Bone marrow (tissue), 2 donors: ENCODE measurements at places on chromosomes 1 and 21.

DNA sequence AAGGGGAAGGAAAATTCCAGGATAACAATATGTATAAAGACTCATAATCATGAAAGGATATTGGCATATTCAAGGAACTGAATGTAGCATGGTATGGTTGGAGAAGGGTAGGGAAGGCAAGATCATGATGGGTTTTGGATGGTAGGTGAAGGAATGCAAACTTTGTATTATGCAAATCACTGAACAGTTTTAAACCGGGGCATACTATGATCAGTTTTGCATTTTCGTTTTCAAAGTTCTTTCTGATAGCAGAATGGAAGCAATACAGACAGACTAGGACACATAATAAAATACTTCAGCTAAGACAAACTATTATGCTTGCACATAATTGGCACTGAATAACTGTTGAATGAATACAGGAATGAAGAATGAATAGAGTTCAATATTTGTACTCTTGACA, 14.5 kb upstream of the CTH start:
- DNase-seq = no peak

DNA sequence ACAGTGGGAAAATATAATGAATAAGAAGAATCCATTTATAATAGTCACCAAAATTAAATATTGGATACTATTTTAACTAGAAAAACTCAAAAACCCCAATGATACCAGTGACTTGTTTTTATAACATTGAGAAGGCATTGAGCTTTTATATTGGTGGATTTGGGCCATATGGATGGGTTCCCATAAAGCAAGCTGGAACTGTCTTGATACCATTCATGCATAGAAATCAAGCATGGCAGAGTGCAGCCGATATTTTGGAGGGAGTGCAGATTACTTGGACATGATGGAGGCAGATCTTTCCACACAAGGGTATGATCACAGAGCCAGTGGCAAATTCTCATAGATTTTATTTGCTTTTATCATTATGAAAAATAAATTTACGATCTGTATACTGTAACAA, 3.8 kb upstream of the RWDD3 start:
- DNase-seq = no peak

GRCh38 chr1:119924948-119925898, 28.9 kb upstream of the ADAM30 start:
- DNase-seq = no peak

GRCh38 chr1:24373044-24373443, 40.5 kb downstream of the STPG1 start:
- DNase-seq = no peak

- DNase-seq = no peak
Observed at GRCh38 chr1:110535985-110536384, 17.0 kb upstream of the KCNA10 start.

GRCh38 chr1:208223136-208223535, 21.0 kb downstream of the PLXNA2 start:
- DNase-seq = no peak

GRCh38 chr1:210687582-210688279, 359.0 kb downstream of the HHAT start:
- no peak for DNase-seq

- no peak for DNase-seq
Observed at GRCh38 chr1:182122256-182122912, 60.9 kb upstream of the ZNF648 start.

- no peak for DNase-seq
Observed at GRCh38 chr1:221514806-221515205, 227.1 kb downstream of the DUSP10 start.

DNA sequence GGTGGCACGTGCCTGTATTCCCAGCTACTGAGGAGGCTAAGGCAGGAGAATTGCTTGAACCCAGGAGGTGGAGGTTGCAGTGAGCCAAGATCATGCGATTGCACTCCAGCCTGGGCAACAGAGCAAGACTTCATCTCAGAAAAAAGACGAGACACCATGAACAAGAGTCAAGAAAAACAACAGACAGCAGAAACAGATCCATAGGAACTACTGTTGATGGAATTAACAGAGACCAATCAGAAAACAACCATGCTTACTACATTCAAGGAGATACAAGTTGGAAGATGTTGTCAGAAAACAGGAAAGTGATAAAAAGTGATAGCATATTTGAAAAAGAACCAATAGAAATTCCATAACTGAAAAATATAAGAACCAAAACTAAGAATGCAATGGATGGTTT, 19.3 kb upstream of the OTUD3 start:
- no peak for DNase-seq

- DNase-seq = peak; percentile 68
Observed at GRCh38 chr1:200038981-200039848, 11.7 kb downstream of the NR5A2 start.

GRCh38 chr1:234840253-234840652, 230.3 kb upstream of the IRF2BP2 start:
- DNase-seq = no peak

DNA sequence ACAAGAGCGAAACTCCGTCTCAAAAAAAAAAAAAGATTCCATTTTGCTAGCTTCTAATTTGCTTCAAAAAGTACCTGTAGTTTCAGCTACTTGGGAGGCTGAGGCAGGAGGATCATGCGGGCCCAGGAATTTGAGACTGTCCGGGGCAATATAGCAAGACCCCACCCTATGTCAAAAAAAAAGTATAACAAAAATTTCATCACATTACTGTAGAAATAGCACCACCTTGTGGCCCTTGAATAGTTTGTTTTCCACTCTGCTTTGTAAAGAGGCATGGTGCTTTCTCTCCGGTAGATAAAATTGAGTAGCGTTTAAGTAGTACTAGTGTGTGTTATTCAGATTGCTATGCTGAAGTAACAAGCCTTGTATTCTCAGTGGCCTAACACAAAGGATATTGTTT, 18.2 kb upstream of the MSTO1 start:
- DNase-seq = no peak

- no peak for DNase-seq
Observed at GRCh38 chr21:34065027-34065426, 8.4 kb upstream of the MRPS6 start.

DNA sequence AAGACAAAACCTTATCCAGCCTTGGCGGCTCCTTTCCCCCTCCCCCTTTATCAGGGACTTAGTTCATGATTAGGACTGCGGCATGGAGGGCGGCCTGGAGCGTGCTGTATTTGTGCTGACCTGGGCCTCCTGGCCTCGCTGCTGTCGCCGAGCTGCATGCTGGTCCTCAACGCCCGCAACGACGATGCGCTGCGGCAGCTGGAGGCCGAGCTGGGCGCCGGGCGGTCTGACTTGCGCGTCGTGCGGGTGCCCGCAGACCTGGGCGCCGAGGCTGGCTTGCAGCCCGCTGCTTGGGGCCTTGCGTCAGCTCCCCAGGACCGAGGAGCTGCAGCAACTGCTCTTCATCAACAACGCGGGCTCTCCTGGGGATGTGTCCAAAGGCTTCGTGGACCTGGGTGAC, 70.9 kb downstream of the TM2D1 start:
- DNase-seq = no peak

DNA sequence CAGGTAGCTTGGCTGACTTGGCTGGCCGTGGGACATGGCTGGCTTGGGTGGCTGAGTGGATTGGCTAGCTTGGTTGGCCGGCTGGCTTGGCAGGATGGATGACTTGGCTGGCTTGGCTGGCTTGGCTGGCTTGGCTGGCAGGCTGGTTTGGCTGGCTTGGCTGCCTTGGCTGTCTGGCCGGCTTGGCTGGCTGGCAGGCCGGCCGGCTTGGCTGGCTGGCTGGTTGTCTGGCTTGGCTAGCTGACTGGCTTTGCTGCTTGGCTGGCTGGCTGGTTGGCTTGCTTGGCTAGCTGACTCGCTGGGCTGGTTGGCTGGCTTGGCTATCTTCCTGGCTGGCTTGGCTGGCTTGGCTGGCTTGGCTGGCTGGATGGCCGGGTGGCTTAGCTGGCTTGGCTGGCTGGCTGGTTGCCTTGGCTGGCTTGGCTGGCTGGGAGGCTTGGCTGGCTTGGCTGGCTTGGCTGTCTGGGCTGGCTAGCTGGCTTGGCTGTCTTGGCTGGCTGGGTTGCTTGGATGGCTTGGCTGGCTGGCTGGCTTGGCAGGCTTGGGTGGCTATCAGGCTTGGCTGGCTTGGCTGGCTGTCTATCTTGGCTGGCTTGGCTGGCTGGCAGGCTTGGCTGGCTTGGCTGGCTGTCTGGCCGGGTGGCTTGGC, 129.7 kb upstream of the FAM72C start:
- no peak for DNase-seq

DNA sequence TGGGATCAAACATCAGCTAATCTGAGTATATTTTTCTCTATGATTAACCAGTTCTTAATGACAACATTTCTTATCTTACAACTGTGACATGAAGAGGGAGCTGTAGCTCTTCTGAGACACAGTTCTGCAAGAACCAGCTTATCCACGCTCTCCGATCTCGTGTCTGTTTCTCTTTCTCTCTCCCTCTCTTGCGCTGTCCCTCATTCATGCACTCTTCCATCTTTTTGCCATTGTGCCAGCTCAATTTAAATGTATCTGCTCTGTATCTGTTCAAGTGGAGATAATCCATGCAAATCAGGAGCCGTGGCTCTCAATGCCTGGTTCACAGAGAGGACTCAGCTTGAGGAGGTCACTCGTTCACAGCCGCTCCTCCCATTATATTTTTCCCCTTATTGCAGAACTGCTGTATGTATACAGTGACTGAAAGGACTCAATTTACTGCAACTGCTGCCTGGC, 494.7 kb upstream of the ADGRL2 start:
- DNase-seq = peak; percentile 57

DNA sequence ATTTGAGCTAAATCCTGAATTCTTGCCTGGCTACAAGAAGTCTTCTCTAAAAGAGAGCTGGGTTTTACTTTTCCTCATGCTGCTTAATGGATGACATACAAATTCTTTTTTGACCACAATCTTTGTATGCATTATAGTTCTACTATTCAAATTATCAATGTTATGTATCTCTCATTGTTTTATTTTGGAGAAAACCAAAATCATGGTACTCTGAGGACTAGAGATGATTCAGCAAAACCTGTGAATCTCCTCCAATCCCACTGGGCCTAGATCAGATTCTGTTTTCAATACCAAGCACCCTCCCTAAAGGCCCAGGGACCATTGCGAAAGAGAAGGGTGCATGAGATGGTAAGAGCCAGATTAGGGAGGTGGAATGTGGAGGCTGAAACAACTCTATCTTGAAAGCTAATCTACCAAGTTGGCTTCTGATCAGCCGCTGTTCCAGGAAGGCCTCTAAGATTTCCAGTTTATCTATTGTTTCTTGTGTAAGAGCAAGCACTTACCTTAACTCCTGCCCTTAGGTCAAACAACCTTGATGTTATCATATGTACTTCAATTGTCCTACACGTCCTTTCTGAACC, 547.2 kb downstream of the PLPP3 start:
- no peak for DNase-seq

GRCh38 chr1:160211046-160211790, 6.0 kb downstream of the PEA15 start:
- no peak for DNase-seq

DNA sequence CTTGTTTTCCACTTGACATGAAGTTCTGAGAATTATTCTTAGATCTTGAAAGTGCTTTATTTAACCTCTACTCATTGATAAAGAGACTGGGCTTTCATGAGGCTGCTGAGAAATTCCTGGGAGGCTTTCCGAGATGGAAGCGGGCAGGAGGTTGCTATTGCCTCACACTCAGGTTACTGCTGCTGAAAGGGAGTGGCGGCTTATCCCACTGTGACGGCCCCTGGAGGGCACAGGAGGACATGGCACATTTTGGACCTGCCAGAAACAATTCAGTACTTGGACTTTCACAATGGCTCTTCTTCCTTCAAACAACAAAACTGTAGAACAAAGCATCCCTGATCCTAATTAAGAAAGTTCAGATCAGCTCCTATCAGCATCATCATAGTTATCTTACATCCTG, 16.2 kb upstream of the MARK1 start:
- DNase-seq = no peak

- no peak for DNase-seq
Observed at GRCh38 chr1:99869304-99869703, 19.1 kb downstream of the AGL start.

DNA sequence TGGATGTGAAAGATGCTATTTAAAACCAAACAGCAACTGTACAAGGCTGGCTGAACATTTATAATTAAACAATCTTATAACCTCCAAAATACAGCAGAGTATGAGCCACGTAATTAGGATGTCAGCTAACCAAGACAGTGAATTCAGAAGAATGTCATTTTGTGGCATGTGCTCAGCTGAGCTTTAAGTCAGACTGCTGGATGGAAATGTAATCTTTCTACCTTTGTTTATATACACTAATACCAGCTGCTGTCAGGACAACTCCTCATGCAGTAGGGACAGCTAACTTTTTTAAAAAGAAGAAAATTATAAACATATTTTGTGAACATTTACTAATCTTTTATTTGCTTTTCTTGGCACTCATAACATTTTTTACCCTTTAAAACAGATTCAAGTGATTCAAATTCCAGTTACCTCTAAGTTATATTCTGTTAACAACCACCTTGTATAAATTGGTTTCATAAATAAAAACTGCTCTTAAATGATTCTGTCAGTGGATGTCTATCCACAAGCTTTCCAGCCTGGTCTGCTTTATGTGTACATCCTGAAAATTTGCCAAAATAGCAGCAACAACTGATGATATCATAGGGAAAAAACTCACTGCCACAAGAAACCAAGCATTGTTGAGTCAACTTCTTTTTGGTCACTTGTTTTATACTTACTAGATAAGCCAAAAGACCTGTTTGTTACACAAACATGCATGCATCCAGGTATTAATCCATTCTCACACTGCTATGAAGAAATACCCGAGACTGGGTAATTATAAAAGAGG, 36.1 kb downstream of the DPH5 start:
- DNase-seq = no peak

DNA sequence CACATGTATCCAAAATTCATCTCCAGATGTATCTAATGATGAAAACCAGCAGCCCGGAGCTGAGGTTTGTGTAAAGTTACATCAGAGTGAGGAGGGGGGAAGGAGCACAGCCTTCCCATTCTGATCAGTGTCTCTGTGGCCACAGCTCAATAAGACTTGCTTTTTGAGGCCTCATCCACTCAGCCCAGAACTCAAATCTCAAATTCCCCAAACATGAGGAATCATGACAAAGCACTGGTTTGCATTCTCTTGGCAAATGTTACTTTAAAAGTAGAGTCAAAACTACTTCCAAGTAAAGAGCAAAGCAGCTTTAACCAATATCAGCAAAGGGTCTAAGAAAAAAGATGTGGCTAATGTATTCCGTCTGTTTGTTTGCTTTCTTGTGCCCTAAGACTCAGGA, 30.9 kb downstream of the CCN1 start:
- DNase-seq = no peak

DNA sequence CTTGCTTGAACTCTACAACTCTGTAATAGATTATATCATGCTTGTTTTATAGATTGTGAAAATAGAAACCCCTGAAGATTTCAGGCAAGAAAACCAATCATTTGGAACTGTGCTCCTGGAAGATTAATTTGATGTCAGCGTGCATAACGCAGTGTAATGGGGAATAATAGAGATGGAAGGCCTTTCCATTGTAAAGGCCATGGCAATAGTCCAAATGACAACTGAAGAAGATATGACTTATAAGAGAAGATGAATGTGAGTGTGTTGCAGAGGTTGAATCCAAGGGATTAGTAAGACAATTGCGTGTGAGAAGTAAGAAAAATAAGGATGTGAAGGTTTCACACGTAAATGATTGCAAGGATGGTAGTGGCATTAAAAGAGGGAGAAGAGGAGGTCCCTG, 285.0 kb downstream of the DUSP10 start:
- no peak for DNase-seq

- DNase-seq = no peak
Observed at GRCh38 chr1:68497358-68497698, 446 bp upstream of the DEPDC1 start.
